Nucleus accumbens (tissue), 56 donors: ENCODE measurements at places on chromosomes 6 and 20.

- no peak for DNase-seq
These were observed 49.4 kb upstream of the FYN start for GRCh38 chr6:111922454-111923297.

DNA sequence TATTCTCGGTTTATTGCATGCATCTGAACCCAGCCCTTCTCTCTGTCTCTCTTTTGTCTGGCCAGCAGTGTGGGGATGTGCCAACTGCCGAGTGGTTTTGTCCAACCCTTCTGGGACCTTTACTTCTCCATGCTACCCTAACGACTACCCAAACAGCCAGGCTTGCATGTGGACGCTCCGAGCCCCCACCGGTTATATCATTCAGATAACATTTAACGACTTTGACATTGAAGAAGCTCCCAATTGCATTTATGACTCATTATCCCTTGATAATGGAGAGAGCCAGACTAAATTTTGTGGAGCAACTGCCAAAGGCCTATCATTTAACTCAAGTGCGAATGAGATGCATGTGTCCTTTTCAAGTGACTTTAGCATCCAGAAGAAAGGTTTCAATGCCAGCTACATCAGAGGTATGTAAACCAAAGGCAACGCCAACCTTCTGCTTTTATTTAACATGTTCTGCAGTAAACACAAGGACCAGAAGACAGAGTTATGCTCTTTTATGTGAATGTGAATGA is 65.8 kb downstream of the ADGRG6 start:
- no peak for DNase-seq

- no peak for DNase-seq
These were observed 106.5 kb downstream of the LY86 start for GRCh38 chr6:6694825-6695624.

- no peak for DNase-seq
These were observed 1.3 kb downstream of the EPHA7 start for GRCh38 chr6:93418033-93418407.

DNA sequence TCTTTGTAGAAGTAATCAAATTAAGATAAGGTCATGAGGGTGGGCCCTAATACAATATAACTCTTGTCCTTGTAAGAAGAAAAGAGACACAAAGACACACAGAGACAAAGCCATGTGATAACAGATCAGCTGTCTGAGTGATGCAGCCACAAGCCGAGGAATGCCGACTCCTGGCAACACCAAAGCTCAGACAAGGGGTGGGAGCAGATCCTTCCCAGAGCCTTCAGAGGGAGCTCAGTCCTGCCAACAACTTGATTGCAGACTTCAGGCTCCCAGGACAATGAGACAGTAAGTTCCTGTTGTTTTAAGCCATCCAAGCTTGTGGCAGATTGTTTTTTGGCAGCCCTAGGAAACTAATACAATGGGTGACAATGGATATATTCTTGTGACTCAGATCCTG is 325.0 kb upstream of the AGPAT4 start:
- no peak for DNase-seq

DNA sequence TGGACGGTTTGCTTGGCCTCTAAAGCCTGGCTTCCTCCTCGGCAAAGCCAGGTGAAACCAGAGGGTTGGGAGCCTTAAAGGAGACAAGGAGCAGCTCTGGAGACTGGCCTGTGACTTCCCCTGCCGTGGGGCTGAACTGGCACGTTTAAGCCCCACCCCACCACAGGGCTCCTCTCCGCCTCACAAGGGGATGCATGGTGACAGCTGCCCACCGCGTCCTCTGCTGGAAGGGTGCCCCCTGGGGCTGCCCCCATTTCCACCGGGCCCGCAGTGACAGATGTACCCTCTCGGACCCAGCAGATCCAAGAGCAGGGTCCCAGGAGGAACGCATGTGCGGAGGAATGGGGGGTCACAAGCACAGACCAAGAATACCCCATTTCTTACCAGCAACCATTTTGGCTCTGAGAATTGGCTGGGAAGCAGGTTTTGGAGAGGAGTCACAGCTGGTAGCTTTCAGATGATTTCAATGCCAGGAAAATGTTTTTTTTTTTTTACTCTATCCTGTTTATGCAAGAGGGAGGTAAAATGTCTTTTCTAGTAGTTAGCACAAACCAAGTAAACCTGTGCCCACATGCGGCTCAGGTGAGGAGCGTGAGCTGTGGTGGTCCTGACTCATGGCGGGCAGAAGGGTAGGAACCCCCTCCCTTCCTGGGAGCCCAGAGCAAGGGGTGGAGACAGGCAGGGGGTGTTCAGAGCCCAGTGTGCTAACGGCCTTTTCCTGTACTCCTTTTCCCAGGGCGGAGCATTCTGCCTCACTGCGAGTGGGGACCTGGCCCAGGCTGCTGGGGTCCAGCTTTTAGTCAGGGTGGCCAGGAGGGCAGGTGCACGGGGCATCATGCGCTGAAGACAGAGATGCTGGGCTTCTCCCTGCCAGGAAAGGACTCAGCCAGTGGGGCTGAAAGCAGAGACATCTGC is 33.0 kb downstream of the FRMD1 start:
- no peak for DNase-seq
